ENCODE measurements at places on chromosomes 12 and 14. TPM values are rescaled to one million over a fixed set of nuclear protein-coding genes. Genes with fewer than 3 reads are reported as not detected.
A peak's percentile ranks its signal among the peaks of the same experiment; 100 is the strongest.

Gene KRT82
- not detected for total RNA-seq

DNA sequence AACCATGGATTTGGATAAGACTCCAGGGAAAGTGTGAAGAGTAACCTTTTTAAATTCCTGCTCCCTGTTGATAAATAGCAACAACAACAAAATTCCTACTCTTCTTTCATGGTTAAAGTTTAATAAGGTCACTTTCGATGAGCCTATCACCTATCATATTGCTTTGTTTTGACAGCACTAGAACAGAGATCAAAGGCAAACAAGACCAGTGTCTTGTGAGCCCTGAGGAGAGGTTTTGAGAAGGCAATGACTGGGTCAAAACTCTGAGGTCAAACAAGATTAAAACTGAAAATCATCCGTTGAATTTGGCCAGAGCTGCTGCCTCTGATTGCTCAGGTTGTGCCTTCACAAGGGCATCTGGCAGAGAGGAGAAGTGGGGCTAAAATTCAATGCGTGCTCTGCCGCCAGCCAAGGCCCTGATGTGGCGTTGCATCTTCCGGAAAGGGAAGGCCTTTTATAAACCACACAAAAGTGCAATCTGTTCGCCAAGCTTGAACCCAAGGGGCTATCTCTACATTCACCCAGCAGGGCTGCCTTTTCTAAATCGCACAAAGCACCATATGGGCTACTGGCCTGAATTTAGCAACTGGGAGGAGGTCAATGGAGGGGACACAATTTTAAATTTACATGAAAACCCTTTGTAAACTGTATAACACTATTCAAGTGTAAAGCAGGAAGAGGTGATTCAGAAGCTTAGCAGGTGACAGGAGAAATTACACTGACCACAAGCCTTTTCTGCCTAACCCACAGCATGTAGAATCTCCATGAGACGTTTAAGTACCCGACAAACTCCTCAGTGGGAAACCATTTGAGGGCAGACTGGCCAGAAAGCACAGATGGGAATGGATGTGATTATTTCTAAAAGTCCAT, 140.8 kb downstream of the DAD1 start:
- no peak for DNase-seq
- no peak overlapping the region for H3K4me3 ChIP-seq
- H3K4me1 ChIP-seq, result no peaks in the 10 kb centered on the region
- no peak overlapping the region for H3K27ac ChIP-seq

DNA sequence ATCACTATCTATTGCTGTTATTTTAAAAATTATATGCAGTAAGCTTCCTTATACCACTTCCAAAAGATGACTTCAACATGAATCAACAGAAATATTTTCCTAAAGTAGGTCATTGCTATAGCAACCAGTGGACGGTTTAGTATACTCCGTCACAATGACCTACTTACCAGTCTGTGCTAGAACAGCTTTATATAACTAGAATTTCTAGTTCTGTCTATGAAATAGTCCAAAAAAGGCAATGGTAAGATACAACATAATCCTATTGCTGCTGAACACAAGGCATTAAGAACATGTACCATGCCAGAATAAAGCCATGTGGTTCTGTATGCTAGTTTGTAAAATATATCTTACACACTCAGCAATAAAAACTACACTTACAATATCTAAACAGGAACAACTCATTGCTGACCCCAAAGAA, 40.7 kb upstream of the MTERF2 start:
- no peaks in the 10 kb centered on the region for H3K27me3 ChIP-seq
- no peaks in the 10 kb centered on the region for H3K36me3 ChIP-seq
- H3K4me1 ChIP-seq, result peaks cover 6% of the 10 kb centered on the region
- no peak overlapping the region for H3K27ac ChIP-seq
- no peak overlapping the region for H3K4me3 ChIP-seq

DNA sequence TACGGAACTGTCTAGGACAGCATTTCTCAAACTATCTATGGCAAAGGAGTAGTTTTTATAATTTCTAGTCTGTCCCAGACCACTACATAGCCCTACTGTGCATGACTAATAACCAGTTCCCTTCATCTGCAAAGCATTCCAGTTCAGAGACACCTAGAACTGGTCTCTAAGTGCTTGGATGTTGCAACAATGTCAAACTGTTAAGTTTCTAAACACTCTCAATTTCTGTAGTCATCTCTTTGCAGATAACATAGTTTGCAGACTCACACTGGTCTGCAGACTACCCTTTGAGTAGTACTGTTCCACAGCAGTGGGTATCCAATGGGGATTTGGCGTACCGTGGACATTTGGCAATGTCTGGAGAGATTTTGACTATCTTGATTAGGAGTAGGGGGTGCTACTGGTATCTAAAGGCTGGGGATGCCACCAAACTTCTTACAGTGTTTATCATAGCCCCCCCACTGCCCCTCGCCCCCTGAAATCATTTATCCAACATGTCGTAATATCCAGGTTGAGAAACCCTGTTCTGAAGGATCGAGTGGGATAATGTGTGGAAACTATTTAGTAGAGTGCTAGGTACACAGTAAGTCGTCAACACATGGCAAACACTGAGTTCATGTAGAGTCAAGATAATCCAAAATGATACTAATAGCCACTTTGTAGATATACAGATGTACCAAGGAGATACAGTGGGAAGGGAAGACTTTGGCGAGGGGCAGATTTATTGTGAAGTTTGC, 1.7 kb downstream of the C12orf76 start:
- H3K27ac ChIP-seq, result no peak overlapping the region
- H3K36me3 ChIP-seq, result peaks cover 39% of the 10 kb centered on the region
- H3K4me1 ChIP-seq, result peaks cover 49% of the 10 kb centered on the region
- H3K4me3 ChIP-seq, result peak overlapping the region; percentile 69

- H3K36me3 ChIP-seq, result no peaks in the 10 kb centered on the region
- H3K4me3 ChIP-seq, result no peak overlapping the region
- no peaks in the 10 kb centered on the region for H3K27me3 ChIP-seq
- no peak overlapping the region for H3K27ac ChIP-seq
- no peaks in the 10 kb centered on the region for H3K4me1 ChIP-seq
Measured at GRCh38 chr14:94671870-94672444, 59.8 kb downstream of the SERPINA3 start.

Gene CLEC4C
- total RNA-seq, result not detected

DNA sequence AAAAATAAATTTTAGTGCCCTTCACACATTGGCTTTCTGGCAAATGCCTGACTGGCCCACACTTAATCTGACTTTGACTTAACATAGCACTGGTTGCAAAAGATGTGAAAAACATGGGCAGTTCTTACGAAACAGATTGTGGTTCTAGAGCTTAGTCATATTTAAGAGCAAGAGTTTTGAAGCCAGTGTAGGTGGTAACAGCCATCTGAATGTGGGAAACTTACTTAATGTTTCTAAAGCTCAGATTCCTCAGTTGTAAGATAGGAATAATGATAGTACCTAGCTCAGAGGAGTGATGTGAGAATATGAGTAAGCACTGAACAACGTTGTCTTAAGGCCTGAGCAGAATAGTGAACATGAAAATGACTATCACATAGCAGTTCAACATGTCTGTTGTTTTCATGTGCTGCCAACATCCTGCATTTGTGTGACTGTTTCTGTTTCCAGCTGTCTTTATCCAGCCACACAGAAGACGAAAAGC, 262.7 kb downstream of the SYT1 start:
- H3K27ac ChIP-seq, result no peak overlapping the region
- DNase-seq, result no peak
- no peaks in the 10 kb centered on the region for H3K27me3 ChIP-seq
- no peaks in the 10 kb centered on the region for H3K36me3 ChIP-seq

GRCh38 chr12:6547987-6548386, 7.9 kb downstream of the IFFO1 start:
- no peaks in the 10 kb centered on the region for H3K27me3 ChIP-seq
- H3K4me1 ChIP-seq, result peaks cover 10% of the 10 kb centered on the region
- H3K27ac ChIP-seq, result no peak overlapping the region
- H3K4me3 ChIP-seq, result no peak overlapping the region
- H3K36me3 ChIP-seq, result peaks cover 50% of the 10 kb centered on the region

- no peak for DNase-seq
- H3K27ac ChIP-seq, result no peak overlapping the region
- no peak overlapping the region for H3K4me3 ChIP-seq
- H3K4me1 ChIP-seq, result peaks cover 10% of the 10 kb centered on the region
Measured at GRCh38 chr14:54662491-54663133, 95.7 kb downstream of the SAMD4A start.

DNA sequence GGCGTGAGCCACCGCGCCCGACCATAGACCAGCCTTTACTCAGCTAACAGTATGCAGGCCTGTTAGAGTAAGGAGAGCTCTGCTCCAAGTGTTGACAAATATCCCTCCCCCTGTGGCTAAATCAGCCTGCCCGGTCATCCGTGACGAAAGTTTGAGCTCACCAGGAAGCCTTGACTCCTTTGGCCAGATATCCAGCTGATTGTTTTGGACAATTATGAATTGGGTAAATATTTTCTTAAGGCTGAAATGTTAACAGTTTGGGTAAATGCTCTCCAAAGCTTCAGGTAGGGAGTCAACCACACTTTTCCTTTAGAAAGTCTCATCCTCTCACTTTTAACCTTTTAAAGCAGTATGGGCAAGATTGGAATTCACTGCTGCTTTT, 157.9 kb downstream of the PAWR start:
- H3K36me3 ChIP-seq, result no peaks in the 10 kb centered on the region
- H3K27me3 ChIP-seq, result no peaks in the 10 kb centered on the region
- no peak for DNase-seq
- H3K4me1 ChIP-seq, result no peaks in the 10 kb centered on the region

DNA sequence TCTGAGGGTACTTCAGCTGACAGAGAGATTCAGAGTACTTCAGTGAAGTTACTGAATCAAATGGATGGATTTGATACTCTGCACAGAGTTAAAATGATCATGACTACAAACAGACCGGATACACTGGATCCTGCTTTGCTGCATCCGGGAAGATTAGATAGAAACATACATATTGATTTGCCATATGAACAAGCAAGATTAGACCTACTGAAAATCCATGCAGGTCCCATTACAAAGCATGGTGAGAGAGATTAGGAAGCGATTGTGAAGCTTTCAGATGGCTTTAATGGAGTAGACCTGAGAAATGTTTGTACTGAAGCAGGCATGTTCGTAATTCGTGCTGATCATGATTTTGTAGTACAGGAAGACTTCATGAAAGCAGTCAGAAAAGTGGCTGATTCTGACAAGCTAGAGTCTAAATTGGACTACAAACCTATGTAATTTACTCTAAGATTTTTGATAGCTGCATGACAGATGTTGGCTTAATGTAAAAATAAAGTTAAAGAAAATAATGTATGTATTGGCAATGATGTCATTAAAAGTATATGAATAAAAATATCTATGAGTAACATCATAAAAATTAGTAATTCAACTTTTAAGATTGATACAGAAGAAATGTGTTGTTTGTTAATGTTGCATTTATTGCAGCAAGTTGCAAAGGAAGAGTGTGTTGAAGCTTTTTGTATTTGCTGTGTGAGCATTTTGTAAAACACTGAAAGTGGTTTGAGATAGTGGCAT, 136.1 kb upstream of the RAP1B start:
- no peak overlapping the region for H3K4me3 ChIP-seq
- no peak for DNase-seq
- no peaks in the 10 kb centered on the region for H3K27me3 ChIP-seq
- peaks cover 4% of the 10 kb centered on the region for H3K36me3 ChIP-seq

Gene HRK
- not detected for total RNA-seq

DNA sequence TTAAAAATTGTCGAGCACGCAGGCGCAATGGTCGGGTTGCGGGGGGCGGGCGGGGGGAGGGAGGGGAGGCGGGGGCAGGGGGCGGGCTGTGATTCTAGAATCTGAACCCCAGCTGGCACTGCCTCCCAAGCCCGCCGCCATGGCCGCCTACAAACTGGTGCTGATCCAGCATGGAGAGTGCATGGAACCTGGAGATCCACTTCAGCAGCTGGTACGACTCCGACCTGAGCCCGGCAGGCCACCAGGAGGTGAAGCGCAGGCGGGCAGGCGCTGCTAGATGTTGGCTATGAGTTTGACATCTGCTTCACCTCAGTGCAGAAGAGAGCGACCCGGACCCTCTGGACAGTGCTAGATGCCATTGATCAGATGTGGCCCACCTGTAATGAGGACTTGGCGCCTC, 118.4 kb downstream of the NTN4 start:
- DNase-seq, result no peak
- no peaks in the 10 kb centered on the region for H3K36me3 ChIP-seq
- H3K4me3 ChIP-seq, result no peak overlapping the region
- no peaks in the 10 kb centered on the region for H3K27me3 ChIP-seq
- no peaks in the 10 kb centered on the region for H3K4me1 ChIP-seq

Gene RAB3IP
- 29.8 TPM for total RNA-seq

DNA sequence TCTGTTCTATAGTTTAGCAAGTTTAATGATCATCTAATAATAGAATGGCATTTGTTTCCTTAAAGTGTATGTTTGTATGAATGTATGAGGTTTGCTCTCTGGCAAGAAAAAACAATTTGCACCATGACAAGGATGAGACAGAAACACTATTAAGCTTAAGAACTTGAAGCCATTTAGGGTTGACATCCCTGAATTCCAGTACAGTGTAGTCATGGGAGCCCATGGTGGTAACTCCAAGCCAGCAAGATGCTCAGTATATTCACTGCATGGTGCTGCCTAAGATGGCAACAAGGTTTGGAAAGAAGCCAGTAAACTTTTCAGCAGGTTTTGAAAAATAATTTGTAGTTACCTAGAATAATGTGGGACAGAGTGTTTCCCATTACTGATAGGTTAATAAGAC, 158.6 kb downstream of the PRIMA1 start:
- no peak overlapping the region for H3K4me3 ChIP-seq
- no peaks in the 10 kb centered on the region for H3K4me1 ChIP-seq
- H3K36me3 ChIP-seq, result no peaks in the 10 kb centered on the region
- no peak for DNase-seq

DNA sequence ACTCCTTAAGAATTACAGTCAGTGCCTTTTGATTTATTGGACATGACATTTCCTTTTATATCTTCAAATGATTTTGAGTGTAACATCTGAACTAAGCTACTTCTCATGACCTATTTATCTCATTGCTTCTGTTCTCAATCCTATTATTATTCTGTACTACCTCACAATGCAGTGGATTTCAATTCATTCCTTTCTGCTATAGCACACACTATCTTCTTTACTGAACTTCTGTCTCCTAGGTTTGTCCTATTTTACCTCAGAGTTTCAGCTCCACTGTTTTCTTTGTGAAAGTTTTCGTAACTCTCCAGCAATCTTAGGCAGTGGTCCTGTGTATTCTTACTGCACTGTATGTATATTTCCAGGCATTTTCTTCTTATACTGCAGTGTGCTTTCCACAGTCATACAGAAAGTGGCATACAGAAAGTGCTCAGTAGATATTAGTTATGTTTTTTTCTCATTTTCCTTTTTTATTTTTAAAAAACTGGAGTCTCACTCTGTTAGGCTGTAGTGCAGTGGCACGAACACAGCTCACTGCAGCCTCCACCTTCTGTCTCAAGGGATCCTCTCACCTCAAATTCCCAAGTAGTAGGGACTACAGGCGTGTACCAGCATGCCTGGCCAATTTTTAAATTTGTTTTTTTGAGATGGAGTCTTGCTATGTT, 368.6 kb upstream of the RGS6 start:
- H3K27me3 ChIP-seq, result no peaks in the 10 kb centered on the region
- no peak overlapping the region for H3K4me3 ChIP-seq
- no peak for DNase-seq
- no peak overlapping the region for H3K27ac ChIP-seq
- H3K4me1 ChIP-seq, result peaks cover 15% of the 10 kb centered on the region

- H3K4me3 ChIP-seq, result no peak overlapping the region
- no peaks in the 10 kb centered on the region for H3K36me3 ChIP-seq
- no peak for DNase-seq
- no peaks in the 10 kb centered on the region for H3K27me3 ChIP-seq
Measured at GRCh38 chr12:84805474-84805858, 107.1 kb downstream of the SLC6A15 start.

GRCh38 chr12:56932867-56933266, 1.3 kb downstream of the SDR9C7 start:
- DNase-seq, result no peak

- H3K27ac ChIP-seq, result no peak overlapping the region
- DNase-seq, result no peak
- no peaks in the 10 kb centered on the region for H3K4me1 ChIP-seq
- no peaks in the 10 kb centered on the region for H3K36me3 ChIP-seq
- no peak overlapping the region for H3K4me3 ChIP-seq
Measured at GRCh38 chr12:8554451-8555195, 13.9 kb upstream of the CLEC4E start.
